ENCODE measurements at places on chromosomes 2 and 18. TPM values are rescaled to one million over a fixed set of nuclear protein-coding genes. Genes with fewer than 3 reads are reported as not detected.

DNA sequence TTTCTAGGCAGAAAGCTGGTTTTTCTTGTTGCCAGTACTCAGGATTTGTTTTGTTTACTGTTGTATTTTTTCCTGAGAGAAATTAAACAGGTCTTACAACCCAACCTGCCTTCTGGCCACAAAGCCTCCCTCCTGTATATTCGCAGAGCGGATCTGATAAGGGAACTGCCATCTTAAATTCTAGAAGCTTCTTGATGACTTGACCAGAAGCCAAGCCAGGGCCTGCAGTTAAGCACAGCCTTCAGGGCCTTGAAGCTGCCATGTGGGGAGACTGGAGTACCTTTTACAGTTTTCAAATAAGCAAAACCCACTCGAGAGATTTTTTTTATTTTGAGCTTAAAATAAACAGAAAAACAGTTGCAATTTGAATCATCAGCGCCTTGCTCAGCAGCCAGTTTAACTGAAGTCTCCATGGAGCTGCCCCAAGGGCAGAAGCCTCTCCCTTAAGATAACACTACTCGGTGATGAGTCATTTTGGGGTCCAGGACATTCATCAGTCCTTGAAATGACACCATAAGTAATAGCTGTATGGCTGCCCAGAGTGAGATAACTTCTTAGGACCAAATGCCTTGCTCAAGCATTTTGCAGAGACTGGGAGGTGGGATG is 51.5 kb upstream of the PHLPP1 start:
- no peak overlapping the region for H3K27ac ChIP-seq
- no peaks in the 10 kb centered on the region for H3K36me3 ChIP-seq

- H3K4me3 ChIP-seq: no peak overlapping the region
- H3K36me3 ChIP-seq: no peaks in the 10 kb centered on the region
- H3K27ac ChIP-seq: no peak overlapping the region
- H3K27me3 ChIP-seq: no peaks in the 10 kb centered on the region
Observed at GRCh38 chr2:97699765-97700444, 13.5 kb upstream of the ZAP70 start.

DNA sequence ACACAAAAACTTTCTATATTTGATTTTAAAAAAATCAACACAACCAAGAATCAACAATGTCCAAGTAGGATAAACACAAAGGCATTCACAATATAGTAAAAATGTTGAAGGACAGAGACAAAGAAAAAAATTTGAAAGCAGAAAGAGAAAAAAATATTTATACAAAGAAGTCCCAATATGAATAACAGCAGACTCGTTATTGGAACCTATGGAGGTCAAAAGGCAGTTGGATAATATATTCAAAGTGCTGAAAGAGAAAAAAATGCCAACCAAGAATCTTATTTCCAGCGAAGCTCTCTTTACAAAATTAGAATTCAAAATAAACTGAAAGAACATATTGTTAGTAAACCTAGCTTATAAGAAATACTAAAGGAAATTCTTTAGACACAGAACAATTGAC is 859.5 kb downstream of the LRP1B start:
- no peak for DNase-seq
- no peaks in the 10 kb centered on the region for H3K36me3 ChIP-seq
- H3K4me3 ChIP-seq: no peak overlapping the region
- H3K27me3 ChIP-seq: no peaks in the 10 kb centered on the region
- no peaks in the 10 kb centered on the region for H3K4me1 ChIP-seq

DNA sequence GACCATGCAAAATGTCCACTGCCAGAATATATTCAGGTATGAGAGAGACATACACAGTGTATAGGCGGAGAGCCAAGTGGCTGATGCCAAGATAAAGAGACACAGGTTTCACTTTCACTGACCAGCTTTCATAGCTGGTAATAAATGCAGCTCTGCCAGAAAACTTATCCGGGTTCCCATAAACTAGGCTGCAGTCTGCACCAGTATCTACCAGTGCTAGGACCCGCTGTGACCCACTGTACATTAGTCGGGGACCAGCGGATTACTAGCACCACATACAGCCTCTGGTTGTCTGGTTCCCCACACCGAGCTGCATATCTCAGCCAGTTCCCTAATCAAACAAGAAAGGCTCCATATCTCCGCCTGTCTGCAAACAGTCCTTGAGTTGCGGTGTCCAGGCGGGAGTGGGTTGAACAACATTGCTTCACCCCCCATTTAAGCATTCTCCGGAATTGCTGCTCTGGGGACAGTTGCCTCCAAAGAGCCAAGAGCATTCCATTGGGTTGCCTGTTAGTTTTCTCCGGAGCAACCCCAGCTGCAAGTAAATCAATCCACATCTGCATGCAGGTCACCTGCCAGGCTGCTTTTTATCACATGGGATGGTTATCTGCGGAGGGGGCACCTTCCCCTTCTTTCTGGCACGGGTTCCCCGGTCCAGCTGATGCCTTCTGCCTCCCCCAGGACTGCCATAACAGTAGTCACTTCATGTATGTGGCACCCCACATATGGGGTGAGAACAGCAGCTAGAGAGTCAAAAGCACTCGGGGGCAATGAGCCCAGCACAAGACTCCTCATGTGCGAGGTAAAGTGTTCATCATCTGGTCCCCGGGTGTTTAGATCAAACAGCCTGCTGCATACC is 18.0 kb upstream of the KLHL23 start:
- H3K27me3 ChIP-seq: no peaks in the 10 kb centered on the region
- peaks cover 3% of the 10 kb centered on the region for H3K4me1 ChIP-seq
- H3K36me3 ChIP-seq: peaks cover 3% of the 10 kb centered on the region
- no peak overlapping the region for H3K27ac ChIP-seq
- no peak overlapping the region for H3K4me3 ChIP-seq

DNA sequence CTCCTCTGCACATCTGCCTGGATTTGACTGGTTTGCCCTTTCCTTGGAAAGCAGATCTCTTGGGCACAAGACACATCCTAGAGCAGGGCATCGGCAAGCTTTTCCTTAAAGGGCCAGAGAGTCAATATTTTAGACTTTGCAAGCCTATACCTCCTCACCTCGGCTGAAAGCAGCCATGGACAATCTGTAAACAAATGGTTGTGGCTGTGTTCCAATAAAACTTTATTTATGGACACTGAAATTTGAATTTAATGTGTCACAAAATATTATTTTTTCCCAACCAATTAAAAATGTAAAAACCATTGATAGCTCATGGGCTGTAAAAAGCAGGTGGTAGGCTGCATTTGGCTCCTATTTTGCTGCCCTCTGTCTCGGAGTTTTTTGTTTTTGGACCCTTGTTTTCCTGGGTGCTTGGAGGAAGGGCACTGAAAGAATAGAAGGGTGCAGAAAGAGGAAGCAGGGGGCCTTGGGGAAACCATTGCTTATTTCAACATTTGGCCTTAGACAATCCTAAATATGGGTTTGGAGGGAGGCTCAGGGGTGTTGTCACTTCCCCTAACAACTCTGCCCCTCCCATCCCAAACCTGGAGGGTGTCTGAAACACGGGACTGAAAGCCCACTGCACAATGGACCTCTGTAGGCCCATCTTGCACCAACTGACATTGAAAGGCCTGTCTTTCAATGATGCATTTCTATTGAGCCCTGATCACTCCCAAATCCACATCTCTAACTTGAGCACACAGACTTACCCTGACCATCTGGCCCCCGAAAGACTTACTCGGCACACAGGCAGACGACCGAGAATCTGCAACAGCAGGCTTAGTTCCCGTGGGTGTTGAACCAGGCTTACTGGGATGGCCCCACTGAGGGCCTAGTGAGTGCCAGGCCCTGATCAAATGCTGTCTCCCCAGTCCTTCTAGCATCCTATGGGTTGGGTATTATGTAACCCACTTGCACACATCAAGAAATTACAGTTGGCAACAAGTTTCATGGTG is 7.1 kb upstream of the ZFP36L2 start:
- peaks cover 24% of the 10 kb centered on the region for H3K4me1 ChIP-seq
- no peak overlapping the region for H3K4me3 ChIP-seq
- H3K36me3 ChIP-seq: peaks cover 11% of the 10 kb centered on the region

- H3K4me1 ChIP-seq: peaks cover 31% of the 10 kb centered on the region
- H3K27me3 ChIP-seq: no peaks in the 10 kb centered on the region
- no peaks in the 10 kb centered on the region for H3K36me3 ChIP-seq
- H3K4me3 ChIP-seq: no peak overlapping the region
- no peak for DNase-seq
Observed at GRCh38 chr2:239305771-239306170, 95.0 kb downstream of the HDAC4 start.

DNA sequence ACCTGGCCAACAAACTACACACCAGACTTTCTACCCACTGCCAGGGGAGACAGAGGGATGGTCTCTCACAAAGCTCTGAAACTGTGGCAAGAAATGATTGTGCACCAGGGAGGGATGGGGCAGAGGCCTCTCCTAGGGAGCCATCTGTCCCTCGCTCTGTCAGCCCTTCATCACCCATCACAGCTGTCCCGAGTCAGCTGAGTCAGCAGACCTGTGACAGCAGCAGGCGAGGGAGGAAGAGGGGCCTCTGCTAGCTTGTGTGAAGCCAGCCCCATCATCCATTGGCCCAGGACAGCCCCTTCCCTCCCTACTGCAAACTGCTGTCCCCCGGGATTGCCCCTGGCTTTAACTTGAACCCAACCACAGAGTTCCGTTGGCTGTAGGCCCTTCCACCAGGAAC is 5.0 kb downstream of the SH2D6 start:
- no peak overlapping the region for H3K27ac ChIP-seq
- no peaks in the 10 kb centered on the region for H3K27me3 ChIP-seq
- DNase-seq: no peak
- H3K36me3 ChIP-seq: no peaks in the 10 kb centered on the region
- H3K4me1 ChIP-seq: peaks cover 22% of the 10 kb centered on the region

GRCh38 chr2:233882353-233882752 is 14.2 kb upstream of the MSL3B start:
- peaks cover 5% of the 10 kb centered on the region for H3K36me3 ChIP-seq
- no peak overlapping the region for H3K4me3 ChIP-seq
- H3K27me3 ChIP-seq: peaks cover 25% of the 10 kb centered on the region
- DNase-seq: no peak

Gene KLHL30
- total RNA-seq: not detected

Gene EPAS1
- 1.5 TPM for total RNA-seq

Gene SH3BP4
- total RNA-seq: 0.18 TPM

Gene TUBA3D
- not detected for total RNA-seq
